ENCODE measurements at places on chromosomes 1 and 21. TPM values are rescaled to one million over a fixed set of nuclear protein-coding genes. Genes with fewer than 3 reads are reported as not detected.

The CD164L2 gene
- total RNA-seq, result not detected

The SYNC gene
- total RNA-seq, result 14.3 TPM

DNA sequence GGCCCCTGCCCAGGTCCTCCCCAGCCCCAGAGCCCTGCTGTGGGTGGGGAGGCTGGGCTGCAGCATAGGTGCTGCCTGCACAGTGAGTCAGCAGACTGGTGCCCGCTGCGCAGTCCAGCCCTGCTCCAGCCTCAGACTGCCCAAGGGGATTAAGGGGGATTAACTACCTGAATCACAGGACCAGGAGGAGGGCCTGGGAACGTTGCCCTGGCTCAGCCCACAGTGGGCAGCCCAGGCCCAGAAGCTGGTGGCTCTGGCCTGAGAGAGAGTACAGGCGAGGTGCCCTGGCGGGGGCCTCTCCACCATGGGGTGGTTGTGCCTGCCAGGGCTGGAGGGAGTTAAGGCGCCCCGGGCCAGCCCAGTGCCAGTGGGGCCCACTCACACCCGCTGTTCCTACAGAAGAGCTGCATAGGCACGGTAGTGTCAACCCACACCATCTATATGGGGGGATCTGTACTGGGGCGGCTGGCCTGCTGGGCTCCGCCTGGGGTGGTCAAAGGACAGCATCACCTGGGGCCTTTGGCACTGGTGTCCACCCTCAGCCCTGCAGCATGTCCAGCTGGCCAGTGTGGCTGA lies 2.3 kb downstream of the OBSCN start:
- H3K27me3 ChIP-seq, result no peaks in the 10 kb centered on the region
- H3K4me3 ChIP-seq, result peak overlapping the region; percentile 64
- peak overlapping the region; percentile 100 for H3K27ac ChIP-seq
- no peaks in the 10 kb centered on the region for H3K36me3 ChIP-seq
- peak; percentile 62 for DNase-seq

- no peak overlapping the region for H3K4me3 ChIP-seq
- no peak for DNase-seq
- no peak overlapping the region for H3K27ac ChIP-seq
- H3K4me1 ChIP-seq, result no peaks in the 10 kb centered on the region
- no peaks in the 10 kb centered on the region for H3K36me3 ChIP-seq
These were observed 113.9 kb downstream of the ATG4C start for GRCh38 chr1:62897788-62898187.
